ENCODE measurements at places on chromosomes 7 and 10. TPM values are rescaled to one million over a fixed set of nuclear protein-coding genes. Genes with fewer than 3 reads are reported as not detected.

- H3K4me3 ChIP-seq = no peak overlapping the region
- peaks cover 40% of the 10 kb centered on the region for H3K36me3 ChIP-seq
- no peak overlapping the region for H3K27ac ChIP-seq
- no peaks in the 10 kb centered on the region for H3K27me3 ChIP-seq
- peak; percentile 69 for DNase-seq
These were observed 57.0 kb downstream of the CDC123 start for GRCh38 chr10:12252882-12253546.

DNA sequence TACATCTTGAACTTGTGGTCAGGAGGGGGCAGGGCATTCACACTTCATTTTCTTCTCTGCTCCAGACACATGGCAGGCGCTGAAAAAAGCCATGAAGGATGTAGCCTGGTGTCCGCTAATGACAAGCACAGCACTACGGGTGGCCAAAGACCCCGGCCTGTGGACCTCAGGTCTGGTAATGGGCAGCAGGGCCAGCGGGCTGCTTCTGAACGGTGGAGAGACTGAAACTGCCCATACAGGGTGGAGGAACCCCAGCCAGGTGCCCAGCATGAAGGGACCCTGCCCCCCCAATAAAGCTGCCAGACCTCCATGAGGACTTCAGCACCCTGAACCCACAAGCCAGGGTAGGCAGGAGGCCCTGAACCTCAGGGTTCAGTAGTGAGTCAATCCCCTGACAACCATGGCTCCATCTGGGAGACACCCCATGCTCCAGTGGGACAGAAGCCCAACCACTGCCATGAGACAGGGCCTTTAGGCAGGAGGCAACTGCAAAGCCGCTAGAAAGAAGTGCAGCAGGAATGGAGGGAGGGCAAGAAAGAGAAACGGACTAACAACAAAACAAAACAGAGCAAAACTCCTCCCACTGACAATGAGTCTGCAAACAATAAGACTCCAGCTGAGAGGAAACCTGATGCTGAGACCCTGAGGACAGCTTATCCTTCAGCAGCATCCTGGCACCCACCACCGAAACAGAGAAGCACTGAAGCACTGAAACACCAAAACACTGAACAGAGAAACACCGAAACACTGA, 140.2 kb upstream of the PPP2R2D start:
- peak; percentile 55 for DNase-seq
- H3K4me1 ChIP-seq = peaks cover 6% of the 10 kb centered on the region
- no peak overlapping the region for H3K27ac ChIP-seq
- H3K27me3 ChIP-seq = no peaks in the 10 kb centered on the region
- no peak overlapping the region for H3K4me3 ChIP-seq

Gene SLC18A3
- total RNA-seq = not detected

Gene ANXA7
- total RNA-seq = 84.6 TPM

Measured in H9 (cell line).